Stimulated activated CD8-positive, alpha-beta memory T cell treated with anti-CD3 and anti-CD28 coated beads, Interleukin-12 subunit alpha, Interleukin-12 subunit beta, amount 100 ng/mL, for 4 hours (primary cell): ENCODE measurements at places on chromosomes 1 and 21.

DNA sequence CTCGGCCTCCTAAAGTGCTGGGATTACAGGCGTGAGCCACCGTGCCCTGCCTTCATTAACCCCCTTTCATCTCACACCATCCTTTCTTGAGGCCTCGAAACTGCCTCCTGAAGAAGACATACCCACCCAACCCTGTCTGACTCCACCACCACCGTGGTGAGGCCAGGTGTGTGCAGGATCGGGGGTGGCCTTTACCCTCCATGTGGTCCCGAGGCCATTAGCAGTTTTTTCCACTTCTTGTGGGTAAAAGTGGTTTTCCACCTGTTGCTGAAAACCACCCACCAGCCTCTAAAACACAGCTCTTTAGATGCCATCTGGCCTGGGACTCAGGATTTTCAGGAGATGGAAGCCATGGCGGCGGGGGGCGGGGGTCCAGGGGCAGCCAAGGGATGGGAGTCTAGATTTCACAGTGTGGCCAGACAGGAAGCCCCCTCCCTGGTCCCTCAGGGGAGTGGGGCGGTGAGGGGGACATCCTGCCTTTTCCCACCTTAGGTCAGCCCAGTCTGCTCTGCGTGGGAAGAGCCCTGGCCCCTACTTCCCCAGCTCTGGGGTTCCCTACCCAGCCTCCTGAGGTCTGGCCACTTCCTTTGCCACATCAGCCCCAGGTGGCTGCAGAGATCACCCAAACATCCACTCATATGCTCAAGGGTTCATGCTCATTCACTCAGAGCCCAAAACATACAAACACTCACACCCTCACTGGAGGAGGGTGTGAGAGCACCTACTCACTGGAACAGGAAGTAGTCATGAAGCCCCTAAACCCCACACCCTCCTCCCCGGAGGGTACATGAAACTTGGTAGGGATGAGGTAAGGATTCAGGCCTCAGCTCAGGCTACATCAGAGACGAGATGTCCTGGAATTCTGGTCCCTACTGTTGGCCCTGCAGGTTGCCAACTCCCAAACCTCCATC lies 2.3 kb downstream of the FGR start:
- peak; percentile 37 for DNase-seq

DNA sequence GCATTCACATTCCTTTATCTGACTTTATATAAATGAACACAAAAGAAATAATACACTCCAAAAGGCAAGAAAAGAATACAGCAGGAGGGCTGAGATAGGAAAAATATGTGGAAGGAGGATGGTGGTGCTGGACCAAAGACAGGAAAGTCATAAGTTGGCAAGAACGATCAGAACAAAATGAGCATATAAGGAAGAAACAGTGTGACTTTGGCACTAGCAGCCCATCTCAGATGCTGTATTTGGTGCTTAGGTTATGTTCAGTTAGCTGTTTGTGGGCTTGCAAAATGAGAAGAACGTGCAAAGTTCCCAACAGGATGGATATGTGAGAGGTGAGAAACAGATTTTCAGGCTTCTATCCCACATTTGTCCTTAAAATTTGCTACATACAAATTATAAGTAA lies 719.8 kb upstream of the ADGRL4 start:
- no peak for DNase-seq

DNA sequence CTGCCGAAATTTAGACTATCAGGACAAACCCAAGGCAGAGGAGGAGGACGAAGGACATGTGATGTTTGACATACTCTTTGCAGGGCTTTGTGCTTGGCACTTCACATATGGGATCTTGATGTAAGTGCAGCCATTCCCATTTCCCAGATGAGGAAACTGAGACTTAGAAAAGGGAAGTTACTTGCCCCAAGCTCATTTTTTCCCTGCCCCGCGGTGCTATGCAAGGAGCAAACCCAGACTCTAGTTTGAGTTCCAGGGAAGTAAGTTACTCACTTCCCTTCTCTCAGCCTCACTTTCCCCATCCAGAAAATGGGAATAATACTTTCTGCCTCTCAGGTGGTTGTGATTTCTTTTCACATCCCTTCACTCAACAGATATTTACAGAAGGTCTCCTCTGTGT lies 4.5 kb upstream of the FOXO6 start:
- no peak for DNase-seq

GRCh38 chr21:18244671-18245463 lies at the start of gene CHODL:
CHODL (plus strand) TSS chr21:18244833; CDS start chr21:18245224, 391 bp downstream.
- no peak for DNase-seq

DNA sequence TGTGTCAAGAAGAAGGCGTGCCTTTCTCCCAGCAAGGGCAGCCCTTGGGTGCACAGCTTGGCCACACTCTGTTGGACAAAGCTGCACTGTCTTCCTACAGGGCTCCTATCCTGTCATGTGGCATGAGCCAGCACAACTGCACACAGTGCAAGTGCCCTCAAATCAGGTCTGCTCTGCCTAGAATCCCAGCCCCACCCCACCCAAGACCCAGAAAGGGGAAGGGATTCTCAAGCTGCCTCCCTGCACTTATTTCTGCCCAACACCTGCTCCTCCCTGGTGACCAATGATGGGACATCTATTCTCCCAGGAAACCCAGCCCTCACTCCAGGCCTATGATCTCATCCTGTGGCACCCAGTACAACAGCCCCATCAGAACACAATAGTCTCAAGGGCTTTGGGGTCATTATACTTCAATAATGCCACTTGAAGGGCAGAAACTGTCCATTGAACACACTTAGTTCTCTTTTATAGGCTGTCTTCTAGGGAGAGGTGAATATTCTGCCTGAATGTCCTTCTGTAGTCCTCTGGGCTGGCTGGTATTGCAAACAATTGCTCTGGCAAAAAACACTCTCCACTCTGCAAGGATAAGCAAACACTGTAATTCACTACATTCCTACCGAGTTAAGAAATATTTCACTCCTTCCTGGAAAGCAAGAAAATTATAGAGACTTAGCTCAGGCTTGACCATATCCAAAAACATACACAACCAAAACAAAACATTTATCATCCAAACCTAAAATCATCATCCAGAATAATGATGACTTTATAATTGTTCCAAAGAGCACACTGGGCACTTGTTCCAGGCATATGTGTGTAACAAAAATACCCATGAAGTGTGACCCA lies 43.1 kb upstream of the IGSF3 start:
- DNase-seq: no peak

DNA sequence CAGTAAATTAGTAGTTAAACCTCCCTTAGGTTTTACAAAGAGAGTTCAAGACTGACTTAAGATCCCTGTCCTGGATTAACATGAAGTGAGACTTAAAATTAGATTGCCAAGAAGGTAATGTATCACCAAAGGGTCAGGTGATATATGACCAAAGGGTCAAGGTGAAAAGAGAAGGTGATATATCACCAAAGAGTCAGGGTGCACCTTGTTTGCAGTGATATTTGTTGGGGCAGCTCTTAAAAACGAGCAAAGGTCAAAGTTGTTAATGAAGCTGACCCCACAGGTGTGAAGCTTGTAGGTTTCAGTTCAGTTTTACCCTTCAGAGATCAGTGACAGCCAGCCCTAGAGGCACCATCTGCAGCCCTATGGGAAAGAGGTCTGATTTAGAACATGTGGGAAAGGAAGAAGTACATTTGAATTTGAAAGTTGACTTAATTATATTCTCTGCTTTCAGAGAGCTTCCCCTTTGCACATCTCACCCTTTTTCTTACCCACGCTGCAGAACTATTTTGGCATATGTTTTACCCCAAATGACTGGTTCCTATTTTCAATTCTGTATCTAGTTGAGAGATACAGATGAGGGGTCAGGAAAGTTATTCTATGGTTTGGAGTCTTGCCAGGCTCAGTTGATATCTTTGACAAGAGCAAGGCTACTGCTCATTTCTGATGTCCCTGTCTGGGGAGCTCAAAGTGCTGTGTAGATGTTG lies 170.8 kb downstream of the S1PR1 start:
- DNase-seq: no peak

- DNase-seq: no peak
Measured at GRCh38 chr1:116218922-116219321, 107.7 kb downstream of the MAB21L3 start.

GRCh38 chr21:25557180-25557579 lies 50.1 kb downstream of the MRPL39 start:
- DNase-seq: no peak

DNA sequence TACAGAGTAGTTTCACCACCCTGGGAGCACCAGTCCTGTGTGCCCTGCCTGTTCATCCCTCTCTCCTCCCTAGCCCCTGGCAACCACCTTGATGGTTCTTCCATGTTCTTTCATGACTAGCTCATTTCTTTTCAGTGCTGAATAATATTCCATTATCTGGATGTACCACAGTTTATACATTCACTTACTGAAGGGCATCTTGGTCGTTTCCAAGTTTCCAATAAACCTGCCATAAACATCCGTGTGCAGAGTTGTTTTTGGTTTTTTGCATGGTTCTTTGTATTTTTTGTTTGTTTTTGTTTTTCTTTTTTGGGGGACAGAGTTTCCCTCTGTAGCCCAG lies 13.9 kb downstream of the TIAM1 start:
- no peak for DNase-seq

- no peak for DNase-seq
Measured at GRCh38 chr1:225694151-225694603, 41.3 kb upstream of the ENAH start.

DNA sequence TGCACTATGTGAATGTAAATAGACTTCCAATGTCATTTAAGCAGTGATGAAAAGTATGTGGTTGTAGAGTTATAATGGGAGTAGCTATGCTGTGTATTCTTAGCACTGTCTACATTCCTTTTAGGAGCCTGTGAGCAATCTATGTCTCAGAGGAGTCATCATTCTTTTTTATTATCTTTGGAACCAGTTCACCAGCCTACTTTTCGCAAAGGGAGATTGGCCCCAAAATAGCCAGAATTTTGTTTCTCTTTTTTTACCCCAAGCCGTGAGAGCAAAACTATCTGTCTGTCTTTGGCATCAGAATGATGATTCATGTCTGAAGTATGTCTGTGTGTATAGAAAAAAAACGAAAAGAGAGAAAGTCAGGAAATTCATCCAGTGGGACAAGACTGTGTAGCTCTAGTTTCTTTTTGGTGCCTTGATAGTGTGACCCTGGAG lies 44.2 kb downstream of the OSBPL9 start:
- no peak for DNase-seq

GRCh38 chr1:203101813-203102634 lies 16.2 kb upstream of the MYOG start:
- DNase-seq: no peak

GRCh38 chr1:242017580-242018233 lies 18.8 kb upstream of the MAP1LC3C start:
- no peak for DNase-seq

GRCh38 chr1:17594026-17594425 lies 54.5 kb downstream of the ARHGEF10L start:
- no peak for DNase-seq

- no peak for DNase-seq
Measured at GRCh38 chr1:53319296-53320101, 8.4 kb downstream of the LRP8 start.

DNA sequence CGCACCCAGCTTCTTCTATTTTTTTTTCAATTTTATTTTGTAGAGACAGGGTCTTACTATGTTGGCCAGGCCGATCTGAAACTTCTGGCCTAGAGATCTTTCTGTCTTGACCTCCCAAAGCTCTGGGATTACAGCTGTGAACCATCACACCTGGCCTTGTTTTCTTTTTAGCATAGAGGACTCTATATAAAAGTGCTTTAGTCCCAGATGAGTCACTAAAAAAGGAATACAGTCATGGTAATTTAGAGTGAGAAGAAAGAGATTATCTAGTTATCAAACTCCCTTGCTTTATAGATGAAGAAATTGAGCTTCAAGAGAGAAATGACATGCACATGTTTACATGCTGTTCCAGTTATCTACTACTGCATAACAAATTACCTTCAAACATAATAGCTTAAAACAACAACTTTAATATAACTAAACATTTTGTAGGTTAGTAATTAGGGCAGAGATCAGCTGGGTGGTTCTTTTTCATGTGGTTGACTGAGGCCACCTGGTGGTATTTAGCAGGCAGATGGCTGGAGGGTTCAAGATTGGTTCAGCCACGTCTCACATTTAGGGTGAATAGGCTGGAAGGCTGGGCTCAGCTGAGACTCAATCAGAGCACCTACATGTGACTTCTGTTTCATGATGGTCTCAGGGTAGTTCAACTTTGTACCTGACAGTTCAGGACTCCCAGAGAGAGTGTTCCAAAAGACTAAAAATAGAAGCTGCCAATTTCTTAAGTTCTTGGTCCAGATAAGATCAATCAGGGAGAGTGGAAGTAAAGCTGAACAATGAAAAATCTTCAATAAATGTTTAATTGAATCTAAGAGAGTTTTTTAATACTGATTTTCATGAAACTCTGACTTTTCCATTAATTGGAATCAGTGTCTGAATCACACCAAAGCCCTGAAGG lies 16.9 kb upstream of the MTF2 start:
- no peak for DNase-seq

DNA sequence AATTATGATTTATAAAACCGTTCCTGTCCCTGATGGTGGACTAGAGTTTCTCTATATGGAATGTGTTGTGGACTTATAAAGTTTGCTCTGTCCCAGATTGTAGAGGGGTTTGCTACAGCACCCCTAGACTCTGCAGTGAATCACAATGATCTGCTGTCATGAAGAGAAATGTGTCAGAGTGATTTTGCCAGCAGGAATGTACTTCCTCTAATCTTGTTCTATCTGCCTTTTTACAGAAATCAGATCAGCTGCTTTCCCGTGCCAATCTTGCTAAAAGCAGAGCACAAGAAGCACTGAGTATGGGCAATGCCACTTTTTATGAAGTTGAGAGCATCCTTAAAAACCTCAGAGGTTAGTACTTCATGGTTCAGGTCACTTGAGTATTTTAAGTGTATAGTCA lies 52.0 kb downstream of the LAMC2 start:
- no peak for DNase-seq

- DNase-seq: no peak
Measured at GRCh38 chr1:66505671-66506392, 28.1 kb upstream of the SGIP1 start.

GRCh38 chr1:24905355-24905978 lies 24.6 kb downstream of the RUNX3 start:
- no peak for DNase-seq

DNA sequence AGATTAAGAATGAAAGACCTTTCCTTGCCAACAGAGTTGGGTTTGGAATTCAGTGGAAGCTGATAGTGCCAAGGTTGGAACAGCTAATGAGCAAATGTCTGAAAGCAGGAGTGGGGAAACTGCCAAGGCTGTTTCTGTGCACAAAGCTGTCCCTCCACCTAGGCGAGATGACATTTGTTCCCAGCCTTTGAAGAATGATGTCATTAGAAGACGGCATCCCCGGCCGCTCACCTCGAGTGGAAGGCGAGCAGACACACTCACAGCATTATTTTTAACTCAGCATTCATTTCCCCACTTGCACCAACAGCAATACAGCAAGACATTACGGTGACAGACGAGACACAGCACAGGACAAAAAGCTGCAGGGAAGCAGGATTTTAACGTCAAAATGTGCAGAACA lies 463.9 kb downstream of the PCP4 start:
- DNase-seq: no peak
